HT-29 (cell line): ENCODE measurements at places on chromosomes 1 and 21.
A peak's percentile ranks its signal among the peaks of the same experiment; 100 is the strongest.

DNA sequence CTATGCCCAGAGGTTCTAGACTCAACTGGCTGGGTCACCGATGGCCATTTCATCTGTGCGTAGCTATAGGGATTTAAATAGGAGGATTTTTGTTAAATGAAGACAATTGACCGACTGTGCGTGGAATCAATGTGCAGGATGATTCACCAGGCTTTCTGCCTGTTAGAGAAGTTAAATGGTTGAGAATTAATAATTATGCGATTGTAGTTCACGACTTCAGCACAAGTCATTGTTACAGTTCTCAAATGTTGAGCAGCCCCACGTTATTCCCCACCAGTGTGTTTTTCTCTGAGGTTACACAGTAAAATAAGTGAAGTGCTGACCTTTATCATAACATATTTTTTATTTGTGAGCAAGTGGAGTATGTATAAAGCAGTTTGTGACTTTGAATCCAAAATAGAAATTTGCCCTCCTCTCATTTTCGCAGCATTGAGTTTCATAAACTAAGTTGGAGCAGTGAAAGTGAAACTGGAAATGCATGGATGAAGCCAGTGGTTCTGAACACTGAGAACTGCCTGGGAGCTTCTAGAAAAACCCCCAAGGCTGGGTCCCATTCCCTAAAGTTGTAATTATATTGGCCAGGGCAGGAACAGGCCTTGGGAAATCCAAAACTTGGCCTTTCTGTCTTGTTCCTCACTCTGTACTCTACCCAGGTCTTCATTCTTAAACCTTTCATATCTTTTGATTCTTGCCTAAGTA, 102.6 kb downstream of the GALNT2 start:
- DNase-seq = no peak

- no peak for DNase-seq
These were observed 3.7 kb downstream of the CYB561D1 start for GRCh38 chr1:109497449-109498160.

- DNase-seq = no peak
These were observed 108.8 kb downstream of the NRIP1 start for GRCh38 chr21:14955936-14956520.

GRCh38 chr1:115356356-115356755, 18.3 kb upstream of the NGF start:
- DNase-seq = peak; percentile 36

- DNase-seq = no peak
These were observed at the start of gene SPRR4 for GRCh38 chr1:152970495-152970894. TSS of gene SPRR4 (plus strand) at chr1:152970648. CDS start at chr1:152971891, 1,243 bp downstream.

- DNase-seq = no peak
These were observed 1069.4 kb upstream of the ADGRL2 start for GRCh38 chr1:80731241-80731894.

GRCh38 chr1:62144238-62144831, 50.3 kb upstream of the L1TD1 start:
- DNase-seq = peak; percentile 69

DNA sequence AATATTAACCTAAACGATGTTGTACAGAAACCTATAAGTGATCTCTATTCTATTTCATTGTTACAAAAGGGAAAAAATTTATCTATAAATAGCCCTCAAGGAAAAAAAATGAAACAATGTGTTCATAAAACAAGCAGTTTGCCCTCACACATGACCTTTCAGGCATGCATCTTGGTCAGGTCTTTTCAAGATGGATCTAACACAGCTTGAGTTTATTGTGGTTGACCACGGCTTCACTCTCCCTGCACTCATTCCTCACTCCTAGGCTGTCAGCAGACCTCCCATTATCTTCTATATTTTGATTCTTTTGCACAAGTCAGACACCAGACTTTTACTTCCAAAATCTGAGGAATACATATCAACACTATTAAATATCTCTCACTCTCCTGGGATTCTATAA, 544.3 kb downstream of the KCNT2 start:
- DNase-seq = no peak

DNA sequence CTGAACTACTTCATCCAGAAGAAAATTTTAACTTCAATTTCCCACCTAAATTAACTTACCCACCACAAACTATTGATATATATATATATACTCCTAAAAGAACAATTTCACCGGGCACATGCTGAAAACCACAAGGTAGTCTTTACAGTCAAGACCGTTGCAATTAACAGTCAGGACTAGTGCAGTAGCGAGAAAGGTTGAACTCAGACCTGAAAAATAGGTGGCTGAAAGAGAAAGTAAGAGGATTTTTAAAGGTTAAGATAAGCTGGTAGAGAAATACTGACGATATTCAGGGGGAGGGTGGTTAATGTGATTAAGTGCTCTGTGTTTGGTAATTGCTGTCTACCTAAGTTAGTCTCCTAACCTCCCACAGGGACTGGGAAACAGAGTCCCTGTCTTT, 1153.5 kb upstream of the TMPRSS15 start:
- DNase-seq = no peak

DNA sequence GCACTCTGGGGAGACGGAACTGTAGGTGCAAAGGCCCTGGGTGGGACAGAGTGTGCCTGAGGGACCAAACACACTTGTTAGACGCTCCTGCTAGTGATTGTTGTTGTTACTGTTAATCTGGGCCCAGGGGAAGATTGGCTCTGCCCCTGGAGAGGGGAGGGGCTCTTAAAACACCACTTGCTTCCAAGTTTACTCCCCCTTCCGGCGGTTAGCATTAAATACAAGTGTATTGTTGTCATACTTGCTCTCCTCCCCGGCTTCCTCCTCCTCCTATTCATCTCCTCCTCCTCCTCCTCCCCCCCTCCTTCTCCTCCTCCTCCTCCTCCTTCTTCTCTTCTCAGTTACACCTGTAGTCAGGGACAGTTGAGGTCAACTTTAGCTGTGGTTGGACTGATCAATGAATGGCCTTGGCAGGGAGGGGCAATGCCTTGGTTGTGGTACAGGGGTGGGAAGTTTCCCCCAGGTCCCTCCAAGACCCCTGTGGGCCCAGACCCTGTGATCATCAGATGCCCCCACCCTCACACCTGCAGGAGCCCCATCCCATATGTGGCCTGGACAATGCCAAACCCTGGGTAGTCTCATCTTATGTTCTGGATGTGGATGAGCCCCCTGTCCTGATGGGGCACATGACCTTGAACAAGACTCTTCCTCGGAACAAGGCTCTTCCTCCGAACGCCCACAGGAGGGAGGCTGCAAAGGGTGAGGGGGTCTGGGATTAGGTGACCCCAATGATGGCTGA, 217.3 kb downstream of the PTPRU start:
- peak; percentile 56 for DNase-seq

GRCh38 chr1:96370757-96371156, 350.8 kb upstream of the PTBP2 start:
- DNase-seq = no peak

GRCh38 chr1:193320270-193320669, 133.9 kb upstream of the B3GALT2 start:
- DNase-seq = no peak
